Stimulated activated CD4-positive, alpha-beta T cell treated with anti-CD3 and anti-CD28 coated beads, TNF-alpha, amount 100 ng/mL, for 1 hour (primary cell): ENCODE measurements at places on chromosomes 2 and 18.

- DNase-seq: no peak
These were observed 26.1 kb upstream of the ROCK2 start for GRCh38 chr2:11370377-11371091.

- no peak for DNase-seq
These were observed 23.4 kb downstream of the CCNYL1 start for GRCh38 chr2:207734636-207735512.

GRCh38 chr2:223090540-223091235 lies 38.7 kb downstream of the KCNE4 start:
- no peak for DNase-seq

DNA sequence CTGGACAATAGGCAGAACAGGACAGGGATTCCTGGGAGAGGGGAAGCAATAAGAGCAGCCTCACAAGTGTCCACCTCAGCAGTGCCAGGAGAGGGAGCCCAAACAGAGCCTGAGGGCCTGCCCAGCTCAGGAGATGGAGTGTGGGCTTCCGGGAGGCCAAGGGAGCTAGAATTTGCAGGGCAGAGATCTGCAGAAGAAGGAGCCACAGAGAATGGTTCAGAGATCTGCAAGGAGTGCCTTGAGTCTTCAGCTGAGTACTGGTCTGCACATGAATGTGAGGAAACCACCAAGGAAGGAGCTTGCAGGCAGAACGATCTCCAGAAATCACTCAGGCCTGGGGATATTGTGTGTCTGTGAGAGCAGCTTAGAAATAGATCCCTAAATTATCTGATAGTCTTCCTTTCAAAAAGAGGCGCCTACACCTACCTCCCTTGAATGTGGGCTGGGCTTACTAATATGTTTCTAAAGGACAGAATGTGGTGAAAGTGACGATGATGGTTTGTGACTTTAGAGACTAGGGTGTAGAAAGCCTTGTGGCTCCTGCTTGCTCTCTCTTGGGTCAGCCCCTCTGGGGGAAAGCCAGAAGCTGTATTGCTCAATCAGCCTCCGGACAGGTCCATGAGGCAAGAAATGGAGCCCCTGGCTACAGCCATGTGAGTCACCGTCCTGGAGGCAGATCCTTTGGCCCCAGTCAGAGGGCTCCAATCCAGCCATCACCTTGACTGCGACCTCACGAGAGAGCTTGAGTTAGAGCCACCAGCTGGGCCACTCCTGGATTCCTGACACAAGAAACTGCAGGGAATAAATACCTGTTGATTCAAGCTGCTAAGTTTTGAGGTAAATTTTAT lies 7.6 kb upstream of the LPIN1 start:
- DNase-seq: no peak

- no peak for DNase-seq
These were observed 1.6 kb upstream of the ATP9B start for GRCh38 chr18:79067611-79068010.
